ENCODE measurements at places on chromosomes 7 and 10.

DNA sequence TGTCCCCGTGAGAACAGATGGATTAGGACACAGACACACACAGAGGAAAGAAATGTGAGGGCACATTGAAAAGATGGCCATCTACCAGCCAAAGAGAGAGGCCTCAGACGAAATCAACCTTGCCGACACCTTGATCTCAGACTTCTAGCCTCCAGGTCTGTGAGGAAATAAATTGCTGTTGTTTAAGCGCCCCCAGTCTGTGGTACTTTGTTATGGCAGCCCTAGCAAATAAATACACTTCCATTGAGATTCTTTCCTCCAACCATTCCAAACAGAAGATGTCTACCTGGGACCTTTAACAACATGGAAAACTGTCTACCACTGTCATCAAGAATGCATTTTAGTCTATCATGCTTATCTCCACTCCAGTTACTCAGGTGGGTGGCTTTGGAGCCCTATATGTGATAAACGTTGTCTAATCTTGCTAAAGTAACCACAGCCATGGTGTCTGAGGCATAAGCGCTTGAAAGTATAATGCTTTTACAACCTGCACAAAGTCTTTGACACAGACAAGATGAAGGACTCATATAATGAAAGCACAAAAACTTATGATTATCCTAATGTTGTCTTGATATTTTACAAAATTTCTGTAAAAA lies 244.3 kb downstream of the MTERF1 start:
- DNase-seq: peak; percentile 67

GRCh38 chr7:143205560-143206293 lies 16.1 kb upstream of the TAS2R40 start:
- no peak for DNase-seq

DNA sequence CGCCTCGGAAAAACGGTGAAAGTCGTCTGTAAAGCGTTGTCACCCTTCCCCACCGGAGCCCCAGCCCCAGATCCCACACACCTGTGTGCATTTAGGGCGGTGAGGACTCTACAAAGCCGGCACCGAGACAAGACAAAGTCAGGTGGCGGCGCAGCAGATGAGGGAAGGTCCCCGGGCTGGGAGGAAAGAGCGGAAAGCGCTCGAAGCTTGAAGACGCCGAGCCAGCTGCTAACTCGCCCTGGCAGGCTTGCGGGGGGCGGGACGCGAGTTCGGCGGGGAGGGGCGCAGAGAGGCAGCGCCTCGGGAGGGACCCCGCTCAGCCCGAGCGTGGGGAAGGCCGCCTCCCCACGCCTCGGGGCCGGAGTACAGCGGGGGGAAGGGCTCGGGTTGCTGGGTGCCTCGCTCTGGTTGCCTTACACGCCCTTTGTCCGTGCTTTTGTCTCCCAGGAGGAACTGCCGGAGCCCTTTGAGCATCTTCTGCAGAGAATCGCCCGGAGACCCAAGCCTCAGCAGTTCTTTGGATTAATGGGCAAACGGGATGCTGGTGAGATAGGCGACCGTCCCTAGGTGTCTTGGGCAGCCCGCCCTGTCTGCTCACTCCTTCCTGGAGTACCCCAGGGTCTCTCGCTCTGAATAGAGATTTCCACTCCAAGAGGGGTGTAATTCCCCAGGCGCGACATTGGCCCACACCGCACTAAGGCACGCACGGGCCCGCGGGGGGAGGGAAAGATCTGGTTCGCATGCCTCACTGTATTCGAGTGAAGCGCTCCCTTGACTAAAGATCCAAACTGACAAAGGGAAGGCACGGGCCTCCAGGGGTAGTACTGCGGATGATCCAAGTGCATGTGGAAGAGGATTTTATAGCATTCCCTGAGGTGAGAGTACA lies 1.6 kb downstream of the TAC1 start:
- DNase-seq: no peak

DNA sequence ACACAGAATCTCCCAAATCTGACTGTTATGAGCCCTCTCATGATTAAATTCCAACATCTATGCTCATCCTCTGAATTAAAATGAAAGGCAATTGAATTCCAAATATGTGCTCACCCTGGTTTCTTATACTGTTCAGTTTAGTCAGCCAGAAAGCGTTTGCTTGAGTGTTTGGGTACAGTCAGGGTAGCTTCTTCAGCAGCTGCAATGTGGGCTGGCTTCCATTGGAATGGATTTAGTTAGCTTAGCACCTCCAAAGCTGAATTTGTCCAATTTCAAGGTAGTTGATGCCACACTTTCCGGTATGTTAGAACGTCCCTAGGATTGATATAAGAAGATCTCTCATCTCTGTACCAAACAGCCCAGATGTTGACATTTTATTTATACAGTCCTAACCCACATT lies 9.3 kb downstream of the KLHL7 start:
- DNase-seq: no peak

- DNase-seq: peak; percentile 96
These were observed 134.4 kb upstream of the FAM3C start for GRCh38 chr7:121530227-121531174.

- DNase-seq: no peak
These were observed 56.7 kb downstream of the BMPR1A start for GRCh38 chr10:86813101-86813500.

DNA sequence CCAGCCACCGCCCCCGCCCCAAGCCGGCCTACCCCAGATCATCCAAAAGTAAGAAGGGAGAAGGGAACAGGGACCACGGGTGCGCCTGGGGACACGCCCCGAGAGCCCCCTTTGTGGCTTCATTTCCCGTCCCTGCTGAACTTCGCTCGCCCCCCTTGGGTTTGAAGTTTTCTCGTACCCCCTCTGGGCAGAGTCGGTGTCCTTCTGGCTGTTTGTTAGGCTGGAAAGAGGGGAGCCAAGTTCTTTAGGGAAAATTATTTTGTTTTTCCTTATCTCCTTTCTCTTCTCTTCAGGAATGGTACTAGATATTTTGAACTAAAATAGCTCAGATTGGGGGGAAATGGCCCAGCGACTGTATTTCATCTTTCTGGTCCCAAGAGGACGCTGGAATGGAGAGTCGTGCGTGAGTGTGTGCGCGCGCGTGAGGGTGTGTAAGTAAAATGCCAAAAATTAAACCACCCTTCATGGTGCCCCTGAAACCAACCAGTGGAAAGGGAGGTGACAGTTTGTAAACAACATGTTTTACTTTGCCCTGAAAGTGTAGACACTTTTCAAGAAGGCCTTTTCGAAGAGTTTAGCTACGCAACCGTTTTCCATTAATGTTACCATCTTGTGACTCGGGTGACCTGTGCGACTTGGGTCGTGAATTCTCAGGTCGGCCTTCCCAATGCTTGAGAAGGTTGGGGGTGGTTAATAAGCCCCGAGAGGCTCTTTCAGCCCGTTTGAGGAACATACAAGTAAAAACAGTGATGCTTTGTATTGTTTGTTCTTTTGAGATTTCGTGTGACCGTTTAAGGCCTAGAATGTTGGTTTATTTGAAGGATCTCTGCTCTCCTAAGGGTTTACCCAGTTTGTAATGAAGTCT lies 694 bp downstream of the RBM20 start:
- no peak for DNase-seq

DNA sequence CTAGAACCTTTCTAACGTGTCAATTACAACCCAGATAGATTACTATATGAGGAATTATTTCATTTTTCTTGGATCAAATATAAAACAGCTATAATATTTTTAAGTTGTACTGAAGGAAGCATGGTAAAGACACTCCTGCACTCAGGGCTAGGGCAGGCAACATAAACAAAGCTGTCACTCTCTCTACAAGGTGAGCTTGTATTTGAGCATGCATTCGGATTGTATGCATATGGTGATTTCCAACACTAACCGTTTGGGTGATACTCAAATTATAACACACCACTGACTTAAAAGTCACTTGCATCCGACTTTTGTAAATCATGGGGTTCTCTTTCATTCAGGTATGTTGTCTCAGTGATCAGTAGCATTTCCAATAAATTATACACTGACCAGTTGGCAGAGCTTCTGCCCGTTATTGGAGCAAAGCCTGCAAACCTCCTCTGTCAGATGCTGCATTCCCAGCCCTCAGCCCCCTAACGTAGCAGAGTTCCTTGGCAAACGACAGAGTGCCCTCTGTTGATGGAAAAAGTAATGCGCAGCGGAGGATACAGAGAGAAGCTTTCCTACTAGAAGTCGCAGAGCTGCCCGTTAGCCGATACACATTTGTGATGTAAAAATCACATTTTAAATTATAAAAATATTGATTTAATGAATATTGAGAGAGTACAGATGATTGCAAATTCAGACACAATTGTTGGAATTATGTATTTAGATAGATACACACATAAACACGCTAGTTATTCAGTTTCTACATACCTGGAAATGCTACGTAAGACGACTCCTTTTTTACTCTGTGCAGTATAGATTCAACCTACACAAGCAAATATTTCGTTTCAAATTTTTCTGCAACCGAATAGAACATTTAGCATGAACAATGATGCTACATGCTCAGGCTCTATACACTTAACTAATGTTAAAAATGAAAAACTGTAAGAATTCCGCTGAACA lies 173.9 kb upstream of the SP4 start:
- DNase-seq: peak; percentile 76

DNA sequence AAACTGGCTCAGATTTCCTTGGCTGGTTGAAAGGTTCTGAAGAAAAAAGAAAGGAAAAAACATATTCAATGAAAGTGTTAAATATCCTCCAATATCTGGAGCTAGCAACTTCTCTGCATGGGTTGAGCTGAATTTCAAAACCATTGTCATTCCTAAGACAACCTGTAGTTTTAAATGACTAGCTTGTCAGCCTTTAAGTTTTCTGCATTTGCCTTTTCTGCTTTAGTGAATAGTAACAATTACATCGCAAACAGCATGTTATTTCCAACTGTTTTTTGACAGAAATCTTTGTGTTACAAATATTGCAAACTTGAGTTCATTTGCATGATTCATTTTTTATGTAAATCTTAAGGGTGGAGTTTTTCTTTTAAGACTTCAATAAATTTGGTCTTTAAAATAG lies 852.3 kb upstream of the CELF2 start:
- no peak for DNase-seq

DNA sequence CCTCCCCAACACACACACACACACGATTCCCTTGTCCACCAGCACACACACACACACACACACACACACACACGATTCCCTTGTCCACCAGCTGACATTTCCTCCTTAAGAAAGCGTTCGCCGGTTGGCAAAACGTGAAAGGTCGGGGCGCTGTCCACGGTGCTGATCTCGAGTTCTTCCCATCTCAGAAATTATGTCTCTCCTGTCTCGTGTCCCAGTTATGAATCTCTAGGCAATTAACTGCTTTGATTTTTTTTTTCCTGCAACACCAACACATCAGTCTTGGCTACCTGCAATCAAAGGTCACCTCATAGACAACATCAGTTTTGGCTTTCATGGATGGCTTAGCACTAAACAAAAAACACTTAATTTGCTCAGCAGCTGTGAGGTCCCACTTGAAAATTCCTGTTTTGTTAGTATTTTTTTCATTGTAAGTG lies 1.9 kb downstream of the INA start:
- peak; percentile 64 for DNase-seq

- no peak for DNase-seq
These were observed 150.4 kb downstream of the CXCL12 start for GRCh38 chr10:44234483-44234875.

- no peak for DNase-seq
These were observed 138.7 kb upstream of the ADO start for GRCh38 chr10:62665771-62666170.

GRCh38 chr10:121639416-121639815 lies 41.2 kb upstream of the FGFR2 start:
- DNase-seq: no peak

DNA sequence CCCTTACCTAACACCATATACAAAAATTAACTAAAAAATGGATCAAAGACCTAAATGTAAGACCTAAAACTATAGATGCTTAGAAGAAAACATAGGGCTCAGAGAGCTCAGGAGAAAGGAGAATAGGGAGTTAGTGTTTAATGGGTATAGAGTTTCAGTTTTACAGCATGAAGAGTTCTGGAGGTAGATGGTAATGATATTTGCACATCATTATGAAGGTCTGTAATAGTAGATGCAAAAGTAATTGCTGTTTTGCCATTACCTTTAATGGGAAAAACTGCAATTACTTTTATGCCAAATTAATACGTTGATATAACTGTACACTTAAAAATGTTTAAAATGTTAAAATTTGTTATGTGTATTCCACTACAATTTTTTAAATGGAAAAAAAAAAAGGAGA lies 39.2 kb upstream of the NANOS1 start:
- DNase-seq: no peak

DNA sequence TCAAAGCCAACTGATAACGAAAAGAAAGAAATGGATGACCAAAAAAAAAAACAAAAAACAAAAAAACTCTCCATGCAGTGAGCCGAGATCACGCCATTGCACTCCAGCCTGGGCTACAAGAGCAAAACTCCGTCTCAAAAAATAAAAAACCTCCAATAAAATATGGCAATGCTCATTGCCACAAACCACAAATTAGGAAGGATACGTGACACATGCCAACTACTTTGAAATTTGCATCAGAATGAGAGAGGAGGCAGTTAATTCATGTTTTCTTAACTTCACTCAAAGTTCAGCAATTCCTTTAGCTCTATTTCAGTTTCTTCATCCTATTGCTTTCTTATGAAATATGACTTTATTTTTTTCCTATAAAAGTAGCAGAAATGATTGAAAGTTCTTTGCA lies 398.1 kb upstream of the C7orf33 start:
- no peak for DNase-seq

DNA sequence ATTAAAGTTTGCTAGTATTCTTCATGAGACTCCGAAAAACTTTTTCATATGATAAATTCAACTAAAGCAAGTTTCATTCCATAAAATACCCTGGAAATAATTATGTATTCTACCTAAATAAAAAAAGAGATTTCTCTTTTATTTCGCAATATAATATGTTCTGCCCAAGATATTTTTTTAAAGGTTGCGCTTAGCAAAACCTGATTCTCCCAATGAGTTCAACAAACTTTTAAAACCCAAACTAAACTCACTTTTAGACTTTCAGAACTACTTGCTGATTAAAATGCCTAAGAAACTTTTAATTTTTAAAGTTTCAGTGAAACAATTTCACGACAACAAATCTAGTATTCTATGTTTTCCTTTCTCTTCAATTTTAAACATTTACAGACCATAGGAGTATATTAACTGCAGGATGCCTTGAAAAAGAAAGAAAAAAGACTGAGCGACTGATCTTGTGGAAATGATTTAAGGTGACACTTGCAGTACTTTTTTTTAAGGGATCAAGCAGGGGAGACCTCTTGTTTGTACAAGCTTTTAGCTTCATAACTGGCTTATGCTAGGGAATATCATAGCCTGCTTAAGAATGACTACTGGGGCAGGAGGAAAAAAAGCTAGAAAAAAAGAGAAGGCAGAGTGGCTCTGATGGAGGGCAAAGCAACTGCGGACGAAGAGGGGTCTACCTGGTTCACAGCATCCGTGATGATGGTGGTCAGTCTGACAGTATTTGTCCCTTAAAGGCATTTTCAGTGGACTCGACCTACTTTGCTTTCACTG lies 1.5 kb downstream of the ZNF800 start:
- no peak for DNase-seq
